Dorsolateral prefrontal cortex (tissue), 122 donors: ENCODE measurements at places on chromosomes 5 and 9.

GRCh38 chr5:149128023-149128875 lies 13.0 kb upstream of the ABLIM3 start:
- DNase-seq: no peak

DNA sequence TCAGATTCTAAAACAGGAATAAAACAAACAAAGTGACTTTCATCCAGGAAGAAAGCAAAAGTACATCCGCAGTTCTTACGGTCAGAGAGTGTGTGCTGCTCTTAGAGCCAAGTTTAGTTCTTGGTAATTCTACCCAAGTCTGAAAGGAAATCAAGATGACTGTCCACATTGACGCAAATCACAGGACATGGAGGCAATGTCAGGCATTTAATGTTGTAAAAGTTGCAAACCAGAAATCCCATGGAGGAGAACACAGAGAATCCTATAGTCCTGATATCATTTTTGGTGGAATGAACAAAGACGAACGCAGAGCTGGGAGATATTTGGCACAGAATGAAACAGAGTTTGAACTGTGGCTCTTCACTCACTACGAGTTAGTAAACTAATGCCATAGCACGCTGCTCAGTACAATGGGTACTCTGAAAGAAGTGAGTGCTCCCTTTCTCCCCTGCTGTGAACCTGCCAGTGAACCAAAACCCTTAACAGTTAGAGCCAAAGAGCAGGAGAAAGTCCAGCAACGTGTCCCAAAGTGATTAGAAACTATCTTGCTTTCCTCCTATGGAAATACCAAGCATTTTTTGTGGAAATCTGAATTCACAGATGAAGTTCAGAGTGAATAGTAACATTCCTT lies 74.3 kb downstream of the MUSK start:
- no peak for DNase-seq

DNA sequence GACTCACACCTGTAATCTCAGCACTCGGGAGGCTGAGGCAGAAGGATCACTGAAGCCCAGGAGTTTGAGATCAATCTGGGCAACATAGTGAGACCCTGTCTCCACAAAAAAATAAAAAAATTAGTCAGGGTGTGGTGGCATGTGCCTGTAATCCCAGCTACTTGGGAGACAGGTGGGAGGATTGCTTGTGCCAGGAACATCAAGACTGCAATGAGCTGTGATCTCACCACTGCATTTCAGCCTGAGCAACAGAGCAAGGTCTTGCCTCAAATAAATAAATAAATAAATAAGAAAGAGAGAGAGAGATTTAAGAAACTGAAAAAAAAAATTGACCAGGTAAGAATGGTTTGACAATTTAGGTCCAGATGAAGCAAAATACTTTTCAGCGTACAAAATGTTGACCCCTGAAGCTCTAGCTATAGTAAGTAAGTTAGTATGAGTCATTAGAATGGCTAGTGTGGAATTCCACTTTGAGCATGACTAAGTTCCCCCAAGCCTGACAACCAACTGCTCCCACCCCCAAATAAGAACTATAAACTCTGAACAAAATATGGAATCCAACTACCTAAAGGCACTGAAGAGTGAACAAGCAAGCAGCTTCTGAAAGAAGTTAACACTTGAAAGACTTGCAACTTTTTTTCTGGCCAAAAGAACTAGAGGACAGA lies 217.8 kb upstream of the TLE4 start:
- no peak for DNase-seq

DNA sequence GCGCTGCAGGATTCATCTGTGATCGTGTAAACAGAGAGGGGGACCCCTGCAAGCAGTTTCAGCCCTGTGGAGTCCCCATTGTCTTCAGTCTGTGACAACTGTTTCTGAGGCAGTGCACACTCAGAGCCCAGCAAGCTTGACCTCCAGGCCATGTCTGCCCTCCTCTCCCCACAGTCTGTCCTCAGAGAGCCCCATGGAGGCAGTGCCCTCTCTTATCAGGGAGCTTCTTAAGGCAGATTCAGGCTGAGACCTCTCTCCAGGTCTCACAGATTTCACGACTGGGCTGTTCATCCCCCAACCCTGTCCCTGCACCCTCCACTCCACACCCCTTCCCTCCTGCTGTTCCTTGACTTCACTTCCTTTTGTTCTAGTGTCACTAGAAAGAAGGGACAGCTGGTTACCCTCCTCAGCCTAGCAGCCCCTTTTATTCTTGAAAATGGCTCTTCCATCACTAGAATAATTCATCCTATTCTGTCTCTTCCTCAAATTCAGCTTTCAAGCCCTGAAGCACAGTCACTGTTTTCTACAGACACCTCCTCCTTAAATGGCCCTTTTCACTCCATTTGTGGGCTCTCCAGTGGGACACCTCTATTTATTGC lies 218.4 kb downstream of the MED10 start:
- DNase-seq: no peak

DNA sequence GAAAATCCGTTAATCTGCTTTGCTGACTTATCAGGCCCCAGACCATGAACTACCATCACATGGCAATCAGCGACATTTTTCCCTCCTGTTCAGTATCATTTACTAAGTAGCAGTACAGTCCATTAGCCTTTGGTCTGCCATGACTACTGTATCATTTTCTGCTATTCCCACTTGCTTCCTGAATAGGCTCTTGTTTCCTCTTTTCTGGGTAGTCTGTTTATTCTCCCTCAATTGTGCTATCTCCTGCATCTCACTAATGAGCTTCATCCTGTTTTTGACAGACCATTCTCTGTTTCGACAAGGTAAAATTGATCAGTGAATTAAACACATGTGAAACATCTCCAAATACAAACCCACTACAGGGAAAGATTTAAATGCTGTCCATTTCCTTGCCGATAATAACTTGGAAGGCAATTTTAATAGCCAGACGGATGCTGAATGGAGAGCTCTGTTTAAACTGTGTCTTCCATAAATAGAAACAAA lies 263.5 kb upstream of the ANKRD55 start:
- DNase-seq: no peak

- DNase-seq: no peak
Observed at GRCh38 chr5:117131048-117131679, 556.5 kb upstream of the SEMA6A start.

- no peak for DNase-seq
Observed at GRCh38 chr9:127546125-127546832, 65.8 kb upstream of the STXBP1 start.

- DNase-seq: no peak
Observed at GRCh38 chr9:2802494-2802921, 41.4 kb downstream of the PUM3 start.

GRCh38 chr9:77433675-77434445 lies 214.3 kb downstream of the GNA14 start:
- DNase-seq: peak; percentile 84

DNA sequence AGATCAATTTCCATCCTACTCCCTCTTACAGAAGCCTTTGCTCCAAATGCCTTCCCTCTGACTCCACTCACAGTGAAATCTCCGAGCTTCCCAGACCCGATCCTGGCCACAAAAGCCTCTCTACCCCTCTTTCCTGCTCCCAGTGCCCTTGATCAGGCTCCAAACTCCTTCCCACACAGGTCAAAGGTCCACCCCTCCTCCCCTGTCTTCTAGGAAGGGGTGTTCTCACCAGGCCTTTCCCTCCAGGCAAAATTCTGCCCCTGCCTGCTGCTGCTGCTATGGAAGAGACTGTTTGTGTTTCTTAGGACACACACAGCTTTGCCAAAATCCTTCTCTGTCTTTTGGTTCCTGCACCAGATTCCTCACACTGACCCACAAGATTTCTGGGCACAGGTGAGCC lies 85.8 kb upstream of the ALDH1A1 start:
- no peak for DNase-seq

DNA sequence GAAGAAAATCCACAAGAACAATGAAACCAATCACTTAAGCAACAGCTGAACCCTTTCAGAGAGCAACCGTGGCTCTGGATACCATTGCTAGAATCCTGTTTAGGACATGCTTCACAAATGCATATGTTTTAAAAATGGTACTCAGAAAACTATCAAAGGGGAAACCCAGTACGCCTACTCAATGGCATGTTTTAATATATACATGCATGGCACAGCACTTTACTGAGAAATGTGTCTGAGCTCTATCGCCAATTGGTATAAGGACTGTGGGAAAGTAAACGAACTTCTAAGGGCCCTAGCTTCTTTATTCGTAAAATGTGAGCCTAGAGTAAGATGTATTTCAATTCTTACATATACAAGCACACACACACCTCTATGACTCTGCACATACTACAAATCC lies 72.3 kb downstream of the PTBP3 start:
- no peak for DNase-seq

GRCh38 chr9:96116275-96117064 lies 185.5 kb downstream of the HSD17B3 start:
- peak; percentile 93 for DNase-seq

DNA sequence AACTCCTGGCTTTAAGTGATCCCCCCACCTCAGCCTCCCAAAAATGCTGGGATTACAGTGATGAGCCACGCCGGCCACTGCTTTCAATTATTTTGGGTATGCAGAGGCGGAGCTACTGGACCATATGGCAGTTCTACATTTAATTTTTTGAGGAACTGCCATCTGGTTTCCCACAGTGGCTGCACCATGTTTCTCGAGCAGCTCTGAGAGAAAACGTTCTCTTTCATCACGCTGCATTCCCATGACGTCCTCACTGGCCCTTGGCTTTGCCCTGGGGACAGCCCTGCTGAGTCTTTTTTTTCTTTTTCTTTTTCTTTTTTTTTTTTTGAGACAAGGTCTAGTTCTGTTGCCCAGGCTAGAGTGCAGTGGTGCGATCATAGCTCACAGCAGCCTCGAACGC lies 35.5 kb upstream of the GRHPR start:
- DNase-seq: no peak

GRCh38 chr9:126788046-126788445 lies 16.8 kb upstream of the ZBTB43 start:
- DNase-seq: no peak

GRCh38 chr5:1661831-1662558 lies 137.6 kb downstream of the MRPL36 start:
- no peak for DNase-seq

GRCh38 chr5:112238473-112238872 lies 180.6 kb downstream of the EPB41L4A start:
- DNase-seq: no peak

- DNase-seq: no peak
Observed at GRCh38 chr5:80631278-80632259, 22.9 kb upstream of the MSH3 start.

GRCh38 chr9:113638490-113638889 lies 175.0 kb downstream of the RGS3 start:
- DNase-seq: no peak

GRCh38 chr9:128723352-128723865 lies 518 bp downstream of the ZDHHC12 start:
- DNase-seq: no peak

DNA sequence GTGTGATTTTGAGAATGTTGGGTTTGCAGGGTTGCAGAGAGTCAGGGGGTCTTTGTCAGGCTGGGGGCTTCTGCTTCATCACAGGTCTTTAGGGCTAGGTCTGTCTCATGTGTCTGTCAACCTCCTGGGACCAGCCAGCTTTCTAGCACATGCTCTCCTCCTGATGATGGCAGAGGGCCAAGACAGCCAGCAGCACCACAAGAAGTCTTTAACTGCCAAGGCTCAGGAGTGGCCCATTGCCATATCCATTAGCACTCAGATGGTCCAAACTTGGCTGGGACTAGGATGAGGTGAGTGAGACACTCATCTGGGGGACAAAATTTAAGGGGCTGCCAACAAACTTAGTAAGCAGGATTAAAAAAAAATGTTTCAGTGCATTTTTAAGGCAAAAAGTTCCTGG lies 384.2 kb upstream of the CDH10 start:
- no peak for DNase-seq

GRCh38 chr9:137031904-137032640 lies at the start of gene FUT7:
Gene FUT7 (minus strand): TSS chr9:137032088. CDS start chr9:137031991, 97 bp downstream.
- no peak for DNase-seq

- no peak for DNase-seq
Observed at GRCh38 chr5:36570301-36571095, 35.9 kb upstream of the SLC1A3 start.

DNA sequence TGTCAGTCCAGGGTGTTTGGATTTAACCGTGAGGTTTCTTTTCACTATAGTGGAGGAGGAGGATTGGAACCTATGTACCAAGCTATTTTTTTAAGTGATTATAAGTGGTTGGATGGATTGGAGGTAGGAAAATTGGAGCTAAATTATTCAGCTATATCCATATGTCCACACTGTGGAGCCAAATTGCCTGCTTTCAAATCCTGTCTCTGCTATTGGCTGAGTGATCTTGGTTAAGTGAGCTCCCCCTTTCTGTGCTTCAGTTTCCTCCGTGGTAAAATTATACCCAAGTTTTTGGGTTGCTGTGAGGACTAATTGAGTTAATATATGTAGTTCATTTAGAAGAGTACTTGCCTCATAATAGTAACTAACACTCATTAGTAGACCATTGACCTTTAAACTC lies 2.5 kb downstream of the CENPP start:
- DNase-seq: no peak

GRCh38 chr9:114366334-114367128 lies 21.3 kb downstream of the AKNA start:
- no peak for DNase-seq

DNA sequence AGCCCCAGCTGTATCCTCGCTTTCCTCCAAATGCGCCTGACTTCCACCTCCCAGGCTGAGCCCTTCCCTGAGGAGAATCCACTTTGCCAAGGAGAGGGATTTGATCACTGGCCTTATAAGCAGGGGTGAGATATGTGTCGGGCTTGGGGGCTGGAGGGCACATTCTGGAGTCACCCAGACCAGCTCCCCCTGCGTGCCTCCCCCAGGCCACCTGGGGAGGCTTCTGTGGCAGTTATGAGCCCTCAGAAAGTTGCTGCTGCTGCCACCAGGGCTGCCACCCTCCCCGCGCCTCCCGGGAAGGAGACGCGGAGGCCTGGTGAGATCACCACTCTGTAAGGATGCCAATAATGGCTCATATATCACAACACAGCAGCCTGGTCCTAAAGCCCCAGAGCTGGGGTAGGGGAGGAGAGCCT lies 211.5 kb downstream of the PAPPA start:
- peak; percentile 42 for DNase-seq

GRCh38 chr5:180594311-180595045 lies 3.2 kb upstream of the SCGB3A1 start:
- no peak for DNase-seq

GRCh38 chr5:135509995-135510394 lies 25.8 kb downstream of the NEUROG1 start:
- DNase-seq: no peak
